ENCODE measurements at places on chromosomes 2 and 18.

GRCh38 chr2:196413821-196414274 is 225.7 kb upstream of the CCDC150 start:
- DNase-seq, result peak; percentile 31

DNA sequence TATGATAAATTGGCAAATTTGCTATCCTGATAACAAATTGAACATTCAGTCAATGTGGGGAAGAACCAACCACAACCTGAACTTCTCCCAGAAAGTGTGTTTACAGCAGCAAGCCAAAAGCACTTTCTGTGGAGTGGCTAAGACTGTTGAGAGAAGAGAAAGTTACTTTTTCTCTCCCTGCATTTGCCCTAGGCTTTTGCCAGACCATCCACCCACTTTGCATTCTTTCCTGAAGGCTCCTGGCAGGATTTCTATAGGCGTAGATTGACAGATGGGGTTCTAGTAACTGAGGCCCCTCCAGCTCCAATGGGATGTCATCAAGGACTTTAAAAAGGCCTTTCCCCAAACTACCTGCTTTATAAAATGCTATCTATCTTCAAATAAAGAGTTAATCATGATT is 215.2 kb downstream of the GULP1 start:
- no peak for DNase-seq

DNA sequence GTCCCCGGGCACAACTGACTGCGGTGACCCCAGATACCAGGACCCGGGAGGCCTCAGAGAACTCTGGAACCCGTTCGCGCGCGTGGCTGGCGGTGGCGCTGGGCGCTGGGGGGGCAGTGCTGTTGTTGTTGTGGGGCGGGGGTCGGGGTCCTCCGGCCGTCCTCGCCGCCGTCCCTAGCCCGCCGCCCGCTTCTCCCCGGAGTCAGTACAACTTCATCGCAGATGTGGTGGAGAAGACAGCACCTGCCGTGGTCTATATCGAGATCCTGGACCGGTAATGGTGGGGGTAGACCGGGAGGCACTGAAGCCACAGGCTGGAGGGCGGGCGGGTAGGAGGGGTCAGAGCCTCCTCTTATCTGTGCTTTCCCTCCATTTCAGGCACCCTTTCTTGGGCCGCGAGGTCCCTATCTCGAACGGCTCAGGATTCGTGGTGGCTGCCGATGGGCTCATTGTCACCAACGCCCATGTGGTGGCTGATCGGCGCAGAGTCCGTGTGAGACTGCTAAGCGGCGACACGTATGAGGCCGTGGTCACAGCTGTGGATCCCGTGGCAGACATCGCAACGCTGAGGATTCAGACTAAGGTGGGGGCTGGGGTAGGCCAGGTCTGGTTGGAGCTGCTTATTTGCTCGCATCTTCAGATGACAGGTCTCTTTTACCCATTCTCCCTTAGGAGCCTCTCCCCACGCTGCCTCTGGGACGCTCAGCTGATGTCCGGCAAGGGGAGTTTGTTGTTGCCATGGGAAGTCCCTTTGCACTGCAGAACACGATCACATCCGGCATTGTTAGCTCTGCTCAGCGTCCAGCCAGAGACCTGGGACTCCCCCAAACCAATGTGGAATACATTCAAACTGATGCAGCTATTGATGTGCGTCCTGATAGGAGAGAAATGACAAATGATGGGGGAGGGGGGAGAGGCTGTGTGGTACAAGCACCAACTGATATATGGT is 780 bp downstream of the HTRA2 start:
- peak; percentile 75 for DNase-seq

DNA sequence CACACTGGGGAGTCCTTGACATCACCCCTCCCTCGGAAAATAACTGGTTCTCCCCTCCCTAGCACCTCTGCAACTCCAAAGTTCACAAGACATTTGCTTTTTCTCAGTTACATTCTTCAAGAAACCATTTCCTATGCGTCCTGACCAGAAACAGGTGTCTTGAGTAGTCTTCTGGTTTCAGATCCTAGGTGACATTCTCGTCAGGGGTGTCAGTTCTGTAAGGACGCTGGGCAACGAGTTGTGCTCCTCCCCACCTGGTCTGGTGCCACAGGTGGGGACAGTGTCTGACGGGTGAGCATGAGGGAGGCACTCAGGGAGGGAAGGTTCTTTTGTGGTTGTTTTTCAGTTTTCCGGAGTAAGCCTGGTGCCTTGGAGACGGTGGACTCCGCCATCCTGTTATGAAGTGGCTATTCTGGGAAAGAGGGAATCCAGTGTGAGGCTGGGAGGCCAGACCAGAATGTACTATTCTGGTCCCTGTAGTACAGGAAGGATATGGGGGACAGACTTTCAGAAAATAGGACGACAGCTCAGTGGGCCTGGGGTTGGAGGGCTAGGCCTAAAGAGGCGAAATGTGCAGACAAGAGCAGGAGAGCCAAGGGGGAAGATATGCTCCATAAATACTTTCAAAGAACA is 50.6 kb downstream of the EPAS1 start:
- DNase-seq, result no peak

- DNase-seq, result peak; percentile 2
Observed at GRCh38 chr2:41965909-41966295, 81.9 kb upstream of the PKDCC start.

GRCh38 chr18:48551100-48551499 is 12.3 kb downstream of the CTIF start:
- no peak for DNase-seq

GRCh38 chr2:86337244-86337835 is at the start of gene REEP1:
Gene REEP1 (minus strand): TSS chr2:86337626. CDS start chr2:86337510, 116 bp downstream.
- DNase-seq, result peak; percentile 41

DNA sequence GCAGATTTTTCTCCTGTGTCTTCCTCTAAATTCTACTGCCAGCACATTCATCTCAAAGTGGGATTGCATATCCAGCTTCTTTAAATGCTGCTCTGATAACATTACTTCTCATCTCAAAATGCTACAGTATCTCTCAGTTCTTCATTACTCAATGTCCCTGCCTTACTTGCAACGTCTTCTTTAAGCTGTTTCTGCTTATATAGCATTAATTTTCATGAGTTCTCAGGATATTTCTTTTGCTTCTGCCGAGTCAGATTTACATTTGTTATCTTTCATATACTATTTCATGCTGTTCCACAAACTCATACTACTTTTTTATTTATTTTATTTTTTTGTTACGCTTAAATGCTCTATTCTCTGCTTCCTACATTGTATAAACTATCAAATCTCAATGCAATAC is 1223.5 kb upstream of the FAM98A start:
- no peak for DNase-seq

DNA sequence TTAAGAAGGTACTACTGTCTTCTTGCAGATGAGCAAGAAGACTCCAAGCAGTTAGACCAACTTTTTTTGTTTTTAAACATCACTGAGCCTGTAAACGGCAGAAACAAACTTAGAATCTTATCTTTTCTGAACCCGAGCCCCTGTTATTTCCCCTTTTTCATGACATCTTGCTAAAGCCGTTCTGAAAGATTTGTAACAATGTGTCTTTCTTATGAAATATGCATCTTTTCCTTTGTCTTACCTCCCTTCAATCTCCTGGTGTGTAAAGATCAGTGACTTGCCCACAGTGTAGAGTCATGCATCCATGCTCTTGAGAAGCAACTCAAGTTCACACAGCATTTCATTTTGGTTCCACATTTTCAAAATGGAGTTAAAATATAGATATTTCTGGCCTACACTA is 288.8 kb upstream of the CELF4 start:
- peak; percentile 53 for DNase-seq

DNA sequence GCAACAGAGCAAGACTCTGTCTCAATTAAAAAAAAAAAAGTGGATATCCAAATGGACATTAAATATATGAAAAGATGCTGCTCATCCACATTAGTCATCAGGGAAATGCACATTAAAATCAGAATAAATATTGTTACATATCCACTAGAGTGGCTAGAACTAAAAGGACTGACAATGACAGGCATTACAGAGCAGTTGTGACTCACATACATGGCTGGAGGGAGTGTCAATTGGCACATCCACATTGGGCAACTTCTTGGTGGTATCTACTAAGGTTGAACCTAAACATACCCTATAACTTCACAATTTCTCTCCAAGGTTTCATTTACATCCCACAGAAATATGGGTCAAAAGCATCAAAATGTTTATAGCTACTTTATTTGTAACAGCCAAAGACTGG is 14.0 kb upstream of the DNER start:
- no peak for DNase-seq

DNA sequence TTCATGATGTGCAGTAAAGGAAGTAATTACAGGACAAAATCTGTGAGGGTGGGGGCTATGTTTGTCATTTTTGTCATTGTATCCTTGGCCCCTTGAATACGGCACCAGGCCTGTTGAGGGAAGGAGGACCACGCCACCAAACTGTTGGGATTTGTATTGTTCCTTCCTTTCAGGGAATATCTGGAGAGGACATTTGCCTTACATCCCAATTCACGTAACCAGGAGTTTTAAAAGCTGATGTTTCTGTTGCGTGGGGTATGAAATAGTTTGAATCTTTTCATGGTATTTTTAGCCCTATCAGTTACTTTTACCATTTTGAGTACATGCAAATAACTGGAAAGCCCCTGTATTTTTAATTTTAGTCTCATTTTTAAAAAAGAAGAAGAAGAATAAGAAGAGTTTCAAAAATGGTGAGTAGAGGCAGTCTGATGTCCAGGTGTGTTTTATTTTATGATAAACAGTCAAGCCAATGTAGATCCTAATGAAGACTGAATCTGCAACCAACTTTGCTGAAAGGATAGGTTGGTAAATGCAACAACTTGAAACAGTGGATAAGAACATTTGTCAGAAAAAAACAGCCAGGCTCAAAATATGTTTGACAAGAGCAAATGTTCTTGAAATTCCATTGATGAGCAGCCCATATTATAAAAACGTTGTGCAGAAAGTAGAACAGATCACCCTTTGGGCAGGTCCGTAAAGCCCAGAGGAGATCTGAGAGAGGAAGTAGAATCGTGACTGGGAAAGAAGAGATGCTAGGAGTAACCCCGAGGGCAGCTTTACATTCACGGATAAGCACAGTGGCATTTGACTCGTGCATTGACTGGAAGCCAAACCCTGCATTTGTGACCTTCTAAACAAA is 54.5 kb downstream of the RASGRP3 start:
- no peak for DNase-seq

DNA sequence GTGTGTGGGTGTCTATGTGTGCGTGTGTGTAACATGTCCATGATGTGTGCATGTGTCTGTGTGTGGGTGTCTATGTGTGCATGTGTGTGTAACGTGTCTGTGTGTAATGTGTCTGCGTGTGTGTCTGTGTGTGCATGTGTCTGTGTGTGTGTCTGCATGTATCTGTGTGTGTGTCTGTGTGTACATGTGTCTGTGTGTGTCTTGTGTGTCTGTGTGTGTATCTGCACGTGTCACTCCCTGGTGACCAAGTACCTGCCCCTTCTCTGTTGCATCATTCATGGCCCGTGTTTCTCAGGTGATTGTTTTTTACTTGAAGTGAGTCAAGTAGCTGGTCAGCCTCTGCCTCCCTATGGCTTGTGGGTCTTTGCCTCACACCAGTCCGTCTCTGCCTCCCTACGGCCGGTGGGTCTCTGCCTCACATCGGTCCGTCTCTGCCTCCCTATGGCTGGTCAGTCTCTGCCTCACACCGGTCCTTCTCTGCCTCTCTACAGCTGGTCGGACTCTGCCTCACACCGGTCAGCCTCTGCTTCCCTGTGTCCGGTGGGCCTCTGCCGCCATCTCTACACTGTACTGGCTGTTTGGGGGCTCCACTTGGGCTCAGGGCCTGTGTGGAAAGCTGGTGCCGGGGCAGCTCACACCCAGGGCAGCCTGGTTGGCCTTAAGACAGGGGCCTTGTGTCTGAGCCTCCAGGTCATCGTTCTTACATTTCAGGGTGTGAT is 31.6 kb downstream of the KCNG2 start:
- DNase-seq, result no peak

DNA sequence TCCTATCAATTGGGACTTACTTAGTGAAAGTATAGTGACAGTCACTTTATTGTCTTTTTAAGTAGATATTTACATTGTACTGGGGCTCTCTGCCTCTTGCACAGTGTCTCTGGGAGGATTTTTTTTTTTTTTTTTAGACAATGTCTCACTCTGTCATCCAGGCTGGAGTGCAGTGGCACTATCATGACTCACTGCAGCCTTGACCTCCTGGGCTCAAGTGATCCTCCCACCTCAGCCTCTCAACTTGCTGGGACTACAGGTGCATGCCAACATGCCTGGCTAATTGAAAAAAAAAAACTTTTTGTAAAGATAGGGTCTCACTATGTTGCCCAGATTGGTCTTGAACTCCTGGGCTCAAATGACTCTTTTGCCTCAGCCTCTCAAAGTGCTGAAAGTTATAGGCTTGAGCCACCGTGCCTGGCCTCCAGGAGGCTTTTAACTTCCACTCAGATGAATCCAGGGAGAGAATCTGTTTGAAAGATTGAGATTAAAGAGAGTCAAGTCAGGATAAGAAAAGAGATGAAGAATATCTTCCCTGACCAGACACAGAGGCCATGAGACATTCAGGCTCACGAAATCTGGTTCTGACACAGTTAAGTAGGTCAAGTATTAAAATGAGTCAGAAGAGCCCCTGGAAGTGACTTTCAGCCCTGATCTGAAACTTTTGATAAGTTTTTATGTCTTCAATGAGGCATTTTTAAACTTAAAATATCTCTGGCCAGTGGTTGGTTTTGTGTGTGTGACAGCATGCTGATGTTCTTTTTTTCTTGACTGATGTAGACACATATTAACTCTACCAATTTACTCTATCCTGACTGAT is 18.3 kb downstream of the ARHGEF33 start:
- DNase-seq, result no peak

All from common myeloid progenitor, CD34-positive (primary cell).